NCI-H2171 treated with DMSO at 0.1 percent for 48 hours (cell line): ENCODE measurements at places on chromosomes 5 and 9.
A peak's percentile ranks its signal among the peaks of the same experiment; 100 is the strongest.

DNA sequence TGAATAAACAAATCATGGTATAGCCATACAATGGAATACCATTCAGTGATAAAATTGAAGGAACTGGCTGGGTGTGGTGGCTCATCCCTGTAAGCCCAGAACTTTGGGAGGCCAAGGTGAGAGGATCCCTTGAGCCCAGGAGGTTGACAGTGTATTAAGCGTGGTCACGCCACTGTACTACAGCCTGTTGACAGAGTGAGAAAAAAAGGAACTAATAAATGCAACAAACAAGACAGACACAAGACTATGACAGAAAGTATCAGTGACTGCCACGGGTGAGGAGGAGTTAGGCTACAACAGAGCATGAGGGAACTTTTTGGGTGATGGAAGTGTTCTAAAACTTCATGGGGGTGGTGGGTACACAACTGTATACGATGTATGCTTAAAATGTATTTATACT is 2.2 kb downstream of the FNIP1 start:
- no peak for DNase-seq

GRCh38 chr5:153674356-153674755 is 183.9 kb downstream of the GRIA1 start:
- no peak for DNase-seq

DNA sequence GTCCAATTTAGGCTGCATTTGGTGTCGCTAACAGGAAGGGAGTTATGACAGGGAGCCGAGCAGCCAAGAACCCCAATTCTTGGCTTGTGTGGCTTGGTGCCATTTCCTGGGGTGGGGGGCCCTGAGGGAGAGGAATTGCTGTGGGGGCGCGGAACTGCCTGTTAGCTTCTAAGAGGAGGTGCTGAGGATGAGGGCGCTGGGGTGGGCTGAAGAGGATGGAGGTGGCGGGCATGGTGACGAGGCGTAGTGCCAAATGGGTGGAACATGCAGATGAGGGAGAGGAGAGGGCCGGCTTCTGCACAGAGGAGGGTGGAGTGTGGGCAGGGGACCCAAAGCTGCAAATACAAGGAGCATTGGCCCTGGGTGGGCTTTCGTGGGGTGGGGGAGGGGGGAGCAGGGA is 27.9 kb downstream of the IER5L start:
- DNase-seq = no peak

DNA sequence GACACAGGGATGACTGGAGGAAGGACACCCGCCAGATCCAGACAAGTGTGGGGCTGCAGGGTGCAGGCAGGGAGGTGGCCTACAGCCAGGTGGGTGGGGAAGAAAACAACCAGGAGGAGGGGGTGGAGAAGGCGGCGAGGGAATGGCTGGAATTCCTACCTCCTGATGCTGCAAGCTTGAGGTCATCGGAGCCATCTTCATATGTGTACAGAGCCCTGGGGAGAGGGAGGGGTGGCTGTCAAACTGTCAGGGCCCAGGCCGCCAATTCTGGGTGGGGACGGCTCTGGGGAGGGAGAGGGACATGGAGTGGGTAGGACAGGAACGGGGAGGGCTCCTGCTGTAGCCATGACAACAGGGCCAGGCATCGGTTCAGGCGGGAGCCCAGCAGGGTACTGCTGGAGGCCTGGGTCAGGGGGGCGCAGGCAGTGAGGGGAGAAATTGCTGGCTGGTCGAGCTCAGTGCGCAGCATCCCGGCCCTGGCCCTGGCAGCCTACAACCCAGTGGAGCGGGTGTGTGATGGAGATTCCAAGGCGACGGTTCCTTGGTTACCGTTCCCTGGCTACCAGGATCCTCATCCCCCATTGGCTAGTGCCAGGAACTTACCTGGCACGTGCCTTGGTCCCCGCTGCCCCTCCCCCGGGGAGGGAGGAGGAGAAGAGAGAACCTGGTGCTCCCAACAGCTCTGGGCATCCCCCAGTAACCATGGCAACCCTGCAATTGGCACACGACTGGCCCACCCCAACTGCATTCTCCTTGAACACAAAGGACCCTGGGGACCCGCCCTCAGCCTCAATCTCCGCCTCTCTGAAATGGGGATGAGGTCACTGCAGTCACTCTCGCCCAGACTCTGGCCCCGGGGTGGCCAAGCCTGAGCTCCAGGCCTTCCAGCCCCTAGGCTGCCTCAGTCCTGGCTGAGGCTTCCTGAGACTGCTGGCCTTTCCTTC is 4.5 kb downstream of the DBN1 start:
- DNase-seq = no peak

- DNase-seq = no peak
Observed at GRCh38 chr9:14344941-14345353, 31.0 kb upstream of the NFIB start.

DNA sequence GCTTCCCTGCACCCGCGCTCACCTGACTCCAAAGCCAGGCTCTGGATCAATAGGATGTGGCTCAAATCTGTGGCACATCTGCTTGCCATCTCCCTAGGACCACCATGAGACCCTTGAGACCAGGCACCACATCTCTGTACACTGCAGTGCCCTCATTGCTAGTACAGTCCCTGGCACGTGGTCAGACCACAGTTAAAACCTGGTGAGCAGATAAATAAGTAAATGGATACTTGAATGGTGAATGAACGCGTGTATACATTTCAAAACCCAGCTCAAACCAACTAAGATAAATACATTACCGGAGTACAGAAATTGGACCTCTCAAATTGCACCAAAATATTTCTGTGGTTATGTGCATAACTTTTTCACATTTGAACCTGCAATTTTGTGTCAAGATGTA is 221.2 kb upstream of the IRX4 start:
- peak; percentile 96 for DNase-seq

DNA sequence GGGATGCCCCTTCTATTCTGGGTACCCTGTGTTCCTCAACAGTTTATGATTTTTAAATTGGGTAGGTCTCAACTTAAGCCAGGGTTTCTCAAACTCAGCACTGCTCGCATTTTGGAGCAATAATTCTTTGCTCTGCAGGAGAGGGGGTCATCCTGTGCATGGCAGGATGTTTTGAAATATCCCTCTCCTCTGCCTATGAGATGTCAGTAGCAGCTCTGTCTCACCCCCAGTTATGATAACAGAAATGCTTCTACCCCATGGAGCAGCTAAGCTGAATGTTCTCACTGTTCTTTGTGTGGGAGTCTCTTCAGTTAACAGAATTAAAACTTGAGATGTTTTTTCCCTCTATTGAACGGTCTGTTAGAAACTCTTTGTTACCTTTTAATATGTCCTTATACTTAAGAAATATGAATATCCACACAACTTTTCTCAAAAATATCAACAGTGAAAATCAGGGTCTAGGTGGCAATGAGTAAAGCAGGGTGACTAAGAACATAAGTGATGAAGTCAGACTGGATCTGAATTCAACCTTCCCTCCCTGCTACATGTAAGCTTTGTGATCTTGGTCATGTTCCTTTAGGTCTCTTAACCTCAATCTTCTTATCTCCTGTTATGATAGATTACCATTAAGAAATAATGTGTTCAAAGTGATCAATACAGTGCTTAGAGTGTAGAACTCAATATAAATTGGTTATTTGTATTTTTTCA is 89.0 kb downstream of the CAMK4 start:
- DNase-seq = no peak

GRCh38 chr9:74762950-74763349 is 124.8 kb downstream of the TRPM6 start:
- DNase-seq = no peak

GRCh38 chr5:96058084-96058483 is 96.4 kb upstream of the ELL2 start:
- DNase-seq = no peak

GRCh38 chr9:80701061-80701460 is 988.3 kb downstream of the TLE1 start:
- no peak for DNase-seq

- DNase-seq = no peak
Observed at GRCh38 chr5:6704361-6704851, 8.8 kb upstream of the TENT4A start.

GRCh38 chr5:2465383-2465782 is 286.1 kb downstream of the IRX2 start:
- peak; percentile 70 for DNase-seq

DNA sequence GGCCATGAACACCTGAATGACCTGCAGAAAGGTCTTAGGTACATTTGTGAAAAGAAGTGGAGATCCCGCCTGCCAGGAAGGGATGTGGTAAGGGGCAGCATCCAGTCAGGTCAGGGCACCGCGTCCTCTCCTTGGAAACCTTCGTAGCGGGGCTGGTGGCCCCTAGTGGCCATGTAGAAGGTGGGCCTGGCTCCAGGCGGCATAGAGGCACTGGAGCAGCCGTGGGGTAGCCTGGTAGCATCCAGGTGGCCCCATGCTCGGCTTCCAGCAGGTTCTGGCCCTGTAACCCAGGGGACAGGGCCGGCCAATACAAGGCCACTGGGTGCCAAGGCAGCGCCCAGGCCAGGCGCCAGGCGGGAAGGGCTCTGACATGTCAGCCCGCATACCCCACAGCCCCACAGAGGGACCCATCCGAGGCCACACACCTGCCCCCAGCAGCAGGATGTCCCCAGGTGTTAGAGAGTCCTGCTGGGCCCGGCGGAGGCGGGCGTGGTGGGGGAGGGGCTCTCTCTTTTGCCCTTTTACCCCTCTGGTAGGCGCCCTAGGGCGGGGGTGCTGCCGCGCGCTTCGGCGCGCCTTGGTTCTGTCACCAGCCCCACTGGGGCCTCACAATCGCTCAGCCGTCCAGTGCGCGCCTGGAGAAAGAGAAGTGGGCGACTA is 58.3 kb upstream of the SPATA31E1 start:
- DNase-seq = no peak
